ENCODE measurements at places on chromosomes 3 and 15.

DNA sequence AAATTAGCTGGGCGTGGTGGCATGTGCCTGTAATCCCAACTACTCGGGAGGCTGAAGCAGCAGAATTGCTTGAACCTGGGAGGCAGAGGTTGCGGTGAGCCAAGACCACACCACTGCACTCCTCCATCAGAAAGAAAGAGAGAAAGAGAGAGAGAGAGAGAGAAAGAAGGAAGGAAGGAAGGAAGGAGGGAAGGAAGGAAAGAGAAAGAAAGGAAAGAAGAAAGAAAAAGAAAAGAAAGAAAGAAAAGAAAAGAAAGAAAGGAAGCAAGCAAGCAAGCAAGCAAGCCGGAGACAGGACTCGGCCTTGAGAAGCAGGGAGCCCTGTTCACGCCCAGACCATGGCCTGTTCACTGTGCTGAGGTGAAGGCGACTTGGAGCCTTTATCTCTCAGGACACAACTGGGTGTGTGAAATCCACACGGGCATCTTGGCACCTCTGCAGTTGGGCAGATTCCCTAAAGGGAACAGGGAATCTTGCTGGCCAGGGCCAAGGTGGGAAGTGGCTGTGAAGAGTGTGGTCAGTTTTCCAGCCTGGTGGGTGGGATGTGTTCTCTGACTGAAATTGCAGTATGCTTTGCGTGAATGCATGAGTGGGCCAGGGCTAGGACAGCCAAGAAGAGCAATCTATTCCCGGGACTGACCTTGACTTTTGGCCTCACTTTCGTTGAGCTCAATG, 90.3 kb downstream of the CORO2B start:
- DNase-seq = no peak

DNA sequence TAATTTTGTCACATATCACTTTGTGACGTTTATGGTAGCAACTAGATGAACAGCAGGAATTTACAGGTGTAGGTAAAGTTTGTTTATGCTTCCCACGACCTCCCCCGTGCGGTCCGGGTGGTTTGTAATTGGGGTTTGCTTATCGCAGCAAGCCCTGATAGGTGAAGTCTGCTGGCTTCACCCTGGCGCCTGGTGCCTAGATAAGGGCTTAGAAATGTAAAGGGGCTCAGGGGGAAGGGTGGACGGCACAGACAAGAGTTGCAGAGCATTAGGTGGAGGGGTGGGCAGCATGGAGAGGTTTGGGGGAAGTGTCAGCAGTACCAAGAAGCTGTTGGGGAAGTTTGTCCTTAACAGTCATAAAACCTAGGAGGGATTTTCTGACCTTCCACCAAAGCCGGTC, 108.1 kb upstream of the RNF7 start:
- DNase-seq = no peak

DNA sequence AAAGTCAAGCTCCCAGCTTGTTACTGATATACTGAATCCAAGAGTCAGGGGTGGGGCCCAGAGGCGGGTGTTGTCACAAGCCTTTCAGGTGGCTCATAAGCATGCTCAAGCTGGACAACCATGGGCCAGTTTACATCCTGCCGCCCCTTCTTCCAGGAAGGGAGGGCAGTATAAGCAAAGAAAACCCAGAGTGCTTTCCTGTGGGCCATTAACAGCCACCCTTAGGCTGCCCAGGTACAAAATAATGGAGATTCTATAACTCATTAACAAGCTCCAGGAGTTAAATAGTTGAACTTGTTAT, 183.2 kb downstream of the NTRK3 start:
- no peak for DNase-seq

GRCh38 chr15:40048211-40048792, 9.3 kb upstream of the SRP14 start:
- DNase-seq = no peak

DNA sequence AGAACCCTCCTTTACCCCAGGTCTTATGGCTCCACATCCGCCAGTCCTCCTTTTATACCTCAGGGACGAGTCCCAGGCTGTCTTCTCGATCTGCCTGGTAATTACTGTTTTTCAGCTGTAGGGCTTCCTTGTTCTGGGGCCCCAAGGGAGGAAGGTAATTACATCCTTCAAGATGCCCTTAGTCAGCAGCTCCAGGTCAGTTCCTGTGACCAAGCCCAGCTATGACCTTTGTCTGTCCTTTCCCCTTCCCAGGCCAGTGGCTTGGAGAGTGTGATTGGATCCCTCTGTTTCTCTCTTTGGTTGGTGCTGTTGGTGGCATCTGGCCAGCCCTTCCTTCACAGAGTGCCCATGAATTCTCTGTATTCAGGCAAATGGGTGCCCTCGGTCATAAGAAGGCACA, 92.6 kb downstream of the AAGAB start:
- no peak for DNase-seq

DNA sequence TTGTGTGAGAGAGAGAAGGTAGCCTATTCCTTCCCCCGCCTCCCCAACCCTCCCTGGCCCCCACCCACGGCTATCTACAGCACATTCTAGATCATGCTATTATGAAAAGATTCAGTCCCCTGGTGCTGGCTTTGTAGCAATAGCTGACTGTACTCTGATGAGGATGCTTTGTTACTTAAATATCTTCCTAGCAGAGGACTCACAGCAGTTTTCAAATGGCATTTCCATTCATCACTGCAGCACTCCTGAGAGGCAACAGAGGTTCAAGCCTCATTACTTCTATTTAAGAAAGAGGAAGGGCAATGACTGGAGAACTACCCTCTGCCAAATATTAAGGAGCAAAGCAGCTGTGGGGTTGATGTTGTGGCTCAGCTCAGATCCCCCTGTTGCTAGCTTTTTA, 61.0 kb downstream of the LRRN1 start:
- no peak for DNase-seq

GRCh38 chr15:31241888-31242522, 84.6 kb upstream of the KLF13 start:
- no peak for DNase-seq

DNA sequence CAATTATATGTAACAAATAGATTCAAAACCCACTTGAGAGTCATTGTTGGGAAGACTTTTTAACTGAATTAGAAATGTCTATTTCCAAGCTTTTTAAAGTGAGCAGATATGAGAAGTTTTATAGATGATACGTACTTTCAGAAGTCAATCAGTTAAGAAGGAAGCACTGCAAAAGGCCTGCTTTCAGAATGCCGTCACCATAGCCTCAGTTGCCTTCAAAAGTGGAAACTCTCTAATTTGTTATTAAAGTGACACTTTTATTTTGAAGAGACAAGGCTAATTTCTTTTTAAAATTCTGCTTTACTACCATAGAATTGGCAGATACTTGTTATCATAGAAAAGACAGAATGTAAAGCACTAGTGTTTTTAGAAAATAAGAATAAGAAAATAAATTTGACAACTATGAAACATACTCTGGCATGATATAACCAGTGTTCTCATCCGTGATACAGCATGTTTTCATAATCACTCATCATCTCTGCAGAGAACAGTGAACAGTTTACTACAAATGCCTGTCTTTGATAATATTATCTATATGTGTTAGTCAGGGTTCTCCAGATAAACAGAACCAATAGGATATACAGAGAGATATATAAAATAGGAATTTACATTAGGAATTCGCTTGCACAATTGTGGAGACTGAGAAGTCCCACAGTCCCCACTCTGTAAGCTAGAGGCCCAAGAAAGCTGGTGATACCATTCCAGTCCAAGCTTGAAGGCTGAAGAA, 7.0 kb upstream of the PLD1 start:
- no peak for DNase-seq

- peak; percentile 6 for DNase-seq
Observed at GRCh38 chr15:58771621-58772250, 634 bp downstream of the MINDY2 start.

DNA sequence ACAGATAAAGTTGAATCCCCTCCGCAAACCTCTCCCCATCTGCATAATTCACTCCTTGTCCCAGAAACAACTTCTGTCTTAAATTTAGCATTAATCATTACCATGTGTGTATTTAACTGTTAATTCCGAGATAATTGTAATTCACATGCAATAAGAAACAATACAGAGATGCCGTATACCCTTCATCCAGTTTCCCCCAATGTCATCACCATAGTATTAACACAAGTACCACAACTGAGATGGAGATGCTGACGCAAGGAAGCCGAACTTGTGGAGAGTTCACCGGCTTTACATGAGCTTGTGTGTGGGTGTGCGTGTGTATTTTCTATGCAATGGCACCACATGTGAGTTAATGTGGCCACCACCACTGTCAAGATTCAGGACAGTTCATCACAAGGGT, 39.6 kb upstream of the SEC13 start:
- DNase-seq = no peak

- DNase-seq = peak; percentile 73
Observed at GRCh38 chr3:177449360-177450006, 252.2 kb upstream of the TBL1XR1 start.

DNA sequence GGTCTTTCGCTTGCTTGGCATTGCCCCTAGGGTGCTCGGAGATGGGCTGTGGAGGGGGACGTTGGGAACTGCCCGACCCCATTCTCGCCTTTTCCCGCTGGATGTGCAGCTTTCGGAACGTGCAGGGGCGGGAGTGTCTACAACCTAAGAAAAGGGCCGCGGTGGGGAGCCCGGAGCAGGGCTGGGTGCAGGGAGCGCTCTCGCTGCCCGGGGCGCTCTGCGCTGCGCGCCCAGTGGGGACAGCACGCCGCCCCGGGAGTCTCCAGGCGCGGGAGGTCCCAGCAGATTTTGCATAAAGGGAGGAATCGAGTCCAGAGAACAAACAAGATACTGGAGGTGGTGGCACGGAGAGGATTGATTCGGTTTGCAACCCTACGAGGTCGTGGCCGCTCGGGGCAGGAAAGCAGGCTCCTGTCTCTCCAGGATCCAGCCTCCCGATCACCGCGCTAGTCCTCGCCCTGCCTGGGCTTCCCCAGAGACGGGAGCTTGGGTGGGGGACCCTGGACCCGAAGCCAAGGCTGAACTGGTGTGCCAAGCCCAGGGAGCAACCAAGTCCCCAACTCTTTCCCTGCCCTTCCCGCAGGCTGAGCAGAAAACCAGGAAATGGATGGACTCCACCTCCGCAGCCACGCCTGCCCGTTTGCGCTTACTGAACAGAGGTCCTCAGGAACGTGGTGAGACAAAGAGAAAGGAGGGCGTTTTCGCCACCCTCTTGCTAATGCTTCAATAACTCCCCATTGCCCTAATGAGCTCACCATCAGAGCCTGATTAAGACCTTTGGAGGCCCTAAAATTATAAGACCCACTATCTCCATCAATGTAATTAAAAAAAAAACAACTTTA, 59.7 kb downstream of the NOX5 start:
- peak; percentile 66 for DNase-seq

Measured in amniotic epithelial cell (primary cell).